Endothelial cell (in vitro differentiated cells): ENCODE measurements at places on chromosomes 5 and 9.

- no peak for DNase-seq
These were observed 176.8 kb downstream of the FER start for GRCh38 chr5:108924457-108924961.

- DNase-seq = no peak
These were observed 439.5 kb downstream of the ACTL7B start for GRCh38 chr9:108416324-108416723.

DNA sequence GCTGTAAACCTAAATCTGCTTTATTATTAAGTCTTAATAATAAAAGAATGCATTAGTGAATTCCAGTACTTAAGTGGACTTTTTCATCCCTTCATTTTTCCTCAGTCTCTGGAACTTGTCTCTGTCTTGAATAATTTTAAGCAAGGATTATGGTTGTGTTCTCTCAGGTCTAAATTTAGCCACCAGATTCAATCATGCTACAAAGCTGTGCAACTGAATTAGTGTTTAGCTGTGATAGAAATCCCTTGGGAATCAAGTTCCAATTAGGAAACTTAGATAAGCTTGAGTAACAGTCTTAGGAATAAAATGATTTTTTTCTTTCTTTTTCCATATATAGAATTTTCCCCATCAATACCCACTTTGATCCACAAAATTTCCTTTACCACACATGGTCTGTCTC lies 104.3 kb downstream of the PLPPR1 start:
- DNase-seq = no peak

- no peak for DNase-seq
These were observed 518.9 kb downstream of the CTNND2 start for GRCh38 chr5:11385251-11385900.

- DNase-seq = no peak
These were observed 74.0 kb upstream of the TRPC7 start for GRCh38 chr5:136439367-136439766.

DNA sequence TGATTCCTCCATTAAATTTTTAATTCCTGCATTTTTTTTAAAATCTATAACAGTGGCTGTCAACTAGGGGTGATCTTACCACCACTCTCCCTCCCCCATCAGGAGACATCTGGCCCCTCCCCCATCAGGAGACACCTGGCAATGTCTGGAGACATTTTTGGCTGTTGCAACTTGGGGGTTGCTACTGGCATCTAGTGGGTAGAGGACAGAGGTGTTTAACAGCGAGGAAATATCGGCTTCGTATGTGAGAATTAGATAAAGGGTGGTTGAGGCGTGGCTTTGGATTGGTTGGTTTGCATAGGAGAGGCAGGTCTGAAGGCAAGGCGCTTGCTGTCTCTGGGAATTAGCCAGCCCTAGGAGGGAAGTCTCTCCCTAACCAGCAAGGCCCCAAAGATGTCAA lies 10.5 kb downstream of the CDHR2 start:
- DNase-seq = no peak

GRCh38 chr9:126613651-126614050 lies at the start of gene LMX1B:
Gene LMX1B (plus strand): TSS chr9:126613928. CDS start chr9:126614450, 522 bp downstream.
- DNase-seq = no peak
